Stimulated activated CD4-positive, alpha-beta T cell treated with anti-CD3 and anti-CD28 coated beads, Interleukin-15, amount 100 ng/mL, for 48 hours (primary cell): ENCODE measurements at places on chromosomes 1 and 21.

- no peak for DNase-seq
Observed at GRCh38 chr1:169692756-169693460, 18.5 kb downstream of the SELL start.

DNA sequence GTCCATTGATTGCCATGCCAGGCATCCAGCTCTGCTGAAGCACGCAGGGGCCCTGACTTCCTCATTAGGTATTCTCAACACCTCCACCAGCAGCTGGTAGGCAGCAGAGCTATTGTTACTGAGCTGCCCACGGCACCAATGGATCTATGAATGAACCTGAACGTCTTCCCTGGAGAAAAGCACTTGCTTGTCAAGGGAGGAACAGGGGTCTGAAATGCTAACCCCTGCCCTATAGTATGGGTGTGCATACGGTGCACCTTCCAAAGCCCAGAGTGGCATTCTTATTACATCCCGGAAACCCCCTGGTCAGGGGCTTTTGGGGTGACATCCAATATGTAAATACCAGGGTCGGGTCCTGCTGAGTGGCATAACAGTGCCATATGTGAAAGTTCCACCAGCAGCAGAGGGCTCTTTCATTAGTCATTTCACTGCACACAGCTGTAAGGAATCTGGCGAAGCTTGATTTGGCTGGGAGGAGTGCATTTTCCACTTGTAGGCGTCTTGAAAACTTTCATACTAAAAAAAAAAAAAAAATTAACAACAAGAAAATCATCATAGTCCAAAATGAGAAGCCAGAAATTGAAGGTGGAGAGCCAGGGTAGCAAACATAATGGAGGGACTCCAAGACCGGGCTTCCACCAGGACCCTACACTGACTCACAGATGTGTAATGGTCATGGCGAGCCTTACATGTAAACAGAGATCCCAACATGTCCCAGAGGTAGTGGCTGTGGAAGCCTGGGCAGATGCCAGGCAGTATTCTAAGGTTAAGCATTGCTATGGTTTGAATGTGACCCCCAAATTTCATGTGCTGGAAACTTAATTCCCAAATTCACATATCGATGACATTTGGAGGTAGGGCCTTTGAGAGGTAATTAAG is 58.8 kb upstream of the PRDX6 start:
- DNase-seq = no peak

DNA sequence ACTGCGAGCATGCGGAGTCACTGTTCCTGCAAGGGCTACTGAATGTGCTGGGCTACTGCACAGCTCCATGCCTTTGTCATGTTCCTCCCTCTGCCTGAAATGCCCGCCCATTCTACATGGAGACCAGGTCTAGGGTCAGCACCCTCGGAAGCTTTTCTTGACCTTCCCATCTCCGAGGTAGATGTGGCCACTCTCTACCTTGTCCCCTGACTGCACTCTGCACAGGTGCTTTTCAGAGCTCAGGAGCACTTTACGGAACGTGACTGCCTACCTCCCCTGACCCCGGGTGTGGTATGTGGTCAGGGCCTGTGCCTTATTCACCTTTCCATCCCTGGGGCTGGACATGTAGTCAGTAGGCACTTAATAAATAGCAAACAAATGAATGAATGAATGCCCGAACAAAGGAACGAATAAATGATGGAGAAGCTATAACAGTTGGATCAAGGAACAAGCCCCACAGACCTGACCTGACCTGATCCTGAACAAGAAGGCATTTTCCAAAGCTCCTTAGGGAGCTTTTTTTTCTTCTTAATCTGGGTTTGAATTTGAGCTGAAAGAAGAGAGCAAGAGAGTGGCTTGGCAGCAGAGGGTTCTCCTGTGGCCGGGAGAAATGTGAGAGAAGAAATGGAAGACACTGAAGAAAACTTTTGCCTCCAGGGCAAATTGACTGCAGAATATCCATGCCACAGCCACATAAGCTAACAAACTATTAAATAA is 7.9 kb downstream of the RD3 start:
- DNase-seq = no peak

DNA sequence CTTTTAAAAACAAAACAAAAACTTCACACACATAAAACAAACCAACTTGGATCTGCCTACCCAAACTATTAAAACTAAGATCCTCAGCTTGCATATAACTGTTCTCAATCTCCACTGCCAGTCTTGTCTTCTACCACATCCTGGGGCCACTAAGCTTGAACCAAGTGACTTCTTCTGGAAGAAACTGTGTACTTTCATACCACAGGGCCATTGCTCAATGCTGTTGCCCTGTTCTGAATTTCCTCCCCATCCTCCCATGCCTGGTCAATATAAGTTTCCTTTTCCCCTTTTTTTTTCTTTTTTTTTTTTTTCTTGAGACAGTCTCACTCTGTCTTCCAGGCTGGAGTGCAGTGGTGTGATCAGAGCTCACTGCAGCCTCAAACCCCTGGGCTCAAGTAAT is 109.9 kb downstream of the KIAA0319L start:
- no peak for DNase-seq

DNA sequence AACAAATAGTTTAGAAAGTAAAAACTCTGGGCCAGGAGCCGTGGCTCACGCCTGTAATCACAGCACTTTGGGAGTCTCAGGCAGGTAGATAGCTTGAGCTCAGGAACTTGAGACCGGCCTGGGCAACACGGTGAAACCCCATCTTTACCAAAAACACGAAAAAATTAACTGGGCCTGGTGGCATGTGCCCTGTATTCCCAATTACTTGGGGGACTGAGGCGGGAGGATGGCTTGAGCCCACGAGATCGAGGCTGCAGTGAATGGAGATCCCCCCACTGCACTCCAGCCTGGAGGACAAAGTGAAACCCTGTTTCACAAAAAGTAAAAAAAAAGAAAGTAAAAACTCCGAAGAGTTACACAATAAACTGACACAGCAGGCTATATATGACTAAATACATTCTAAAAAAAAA is 10.6 kb downstream of the CEP170 start:
- DNase-seq = no peak

GRCh38 chr1:226479474-226479873 is 69.1 kb upstream of the STUM start:
- no peak for DNase-seq

DNA sequence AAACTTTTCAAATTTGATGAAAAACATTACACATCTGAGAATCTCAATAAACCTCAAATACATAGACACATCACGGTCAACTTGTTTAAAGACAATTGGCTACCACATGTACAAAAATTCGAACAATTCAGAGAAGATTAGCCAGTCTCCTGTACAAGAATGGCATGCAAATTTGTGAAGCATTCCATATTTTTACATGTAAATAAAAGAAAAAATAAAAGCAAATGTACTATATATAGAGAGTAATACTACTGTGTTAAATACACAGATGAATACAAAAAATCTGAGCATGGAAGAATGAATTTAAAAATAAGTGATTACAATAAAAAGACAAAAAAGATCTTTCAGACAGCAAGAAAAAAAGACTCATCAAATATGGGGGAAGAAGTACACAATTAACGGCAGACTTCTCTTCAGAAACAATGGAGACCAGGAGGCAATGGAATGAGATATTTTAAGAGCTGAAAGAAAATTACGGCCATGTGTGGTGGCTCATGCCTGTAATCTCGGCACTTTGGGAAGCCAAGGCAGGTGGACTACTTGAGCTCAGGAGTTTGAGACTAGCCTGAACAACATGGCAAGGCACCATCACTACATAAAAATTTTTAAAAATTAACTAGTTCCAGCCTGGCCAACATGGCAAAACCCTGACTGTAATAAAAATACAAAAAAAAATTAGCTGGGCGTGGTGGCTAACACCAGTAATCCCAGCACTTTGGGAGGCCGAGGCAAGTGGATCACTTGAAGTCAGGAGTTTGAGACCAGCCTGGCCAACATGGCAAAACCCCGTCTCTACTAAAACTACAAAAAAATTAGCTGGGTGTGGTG is 23.2 kb downstream of the HAX1 start:
- no peak for DNase-seq

- DNase-seq = no peak
Observed at GRCh38 chr1:200676829-200677228, 7.1 kb upstream of the DDX59 start.

DNA sequence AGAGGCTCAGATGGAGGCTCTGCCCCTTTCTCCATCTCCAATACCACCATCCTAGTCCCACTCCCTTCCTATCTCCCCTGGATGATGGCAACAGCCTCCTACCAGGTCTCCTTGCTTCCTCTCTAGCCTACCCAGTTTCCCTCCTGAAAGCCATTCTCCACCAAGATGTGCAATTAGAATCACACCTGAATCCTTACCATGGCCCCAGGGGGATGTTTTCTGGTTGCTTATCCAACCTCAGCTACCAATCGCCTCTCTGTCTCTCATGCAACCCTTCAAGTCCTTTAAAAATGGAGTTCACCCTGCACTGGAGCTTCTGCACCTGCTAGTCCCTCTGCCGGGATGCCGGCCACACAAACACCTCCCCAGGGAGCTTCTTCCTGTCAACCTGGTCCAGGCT is 2.9 kb downstream of the RCAN1 start:
- no peak for DNase-seq

DNA sequence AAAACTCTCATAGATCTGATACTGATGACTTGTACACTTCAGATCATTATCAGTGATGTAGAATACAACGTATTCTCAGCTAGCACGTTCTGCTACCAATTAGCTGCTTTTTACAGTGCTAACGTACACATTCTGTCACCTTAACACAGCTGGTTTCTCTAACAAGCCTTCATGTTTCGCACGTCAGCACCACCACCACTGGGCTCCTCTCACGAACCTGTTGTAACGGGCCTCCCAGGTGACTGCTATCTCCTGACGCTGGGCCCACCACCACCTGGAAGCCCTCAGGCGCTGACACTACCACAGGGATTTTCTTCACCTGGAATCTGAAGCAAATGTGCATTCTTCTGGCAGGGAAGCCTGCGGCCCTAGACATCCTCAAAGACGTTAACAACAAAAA is 19.8 kb downstream of the TOMM20 start:
- no peak for DNase-seq

DNA sequence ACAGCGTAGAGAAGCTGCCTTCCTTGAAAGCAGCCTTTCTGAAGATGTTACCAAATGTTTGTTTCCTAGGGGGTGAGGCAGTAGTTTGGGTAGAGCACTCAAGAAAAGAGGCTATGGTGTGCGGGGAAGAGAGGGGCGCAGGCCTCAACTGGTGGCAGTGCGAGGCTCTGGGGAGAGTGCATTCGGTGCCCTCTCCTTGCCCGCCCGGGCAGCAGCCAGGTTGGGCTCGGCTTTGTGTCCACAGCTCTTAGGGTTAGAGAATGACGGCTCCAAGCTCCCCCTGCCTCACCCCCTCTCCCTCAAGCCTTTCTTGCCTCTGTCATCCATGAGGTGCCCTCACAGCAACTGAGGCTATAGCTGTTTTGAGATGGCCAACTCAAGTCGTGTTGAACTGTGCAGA is 899 bp upstream of the SLFNL1 start:
- no peak for DNase-seq

DNA sequence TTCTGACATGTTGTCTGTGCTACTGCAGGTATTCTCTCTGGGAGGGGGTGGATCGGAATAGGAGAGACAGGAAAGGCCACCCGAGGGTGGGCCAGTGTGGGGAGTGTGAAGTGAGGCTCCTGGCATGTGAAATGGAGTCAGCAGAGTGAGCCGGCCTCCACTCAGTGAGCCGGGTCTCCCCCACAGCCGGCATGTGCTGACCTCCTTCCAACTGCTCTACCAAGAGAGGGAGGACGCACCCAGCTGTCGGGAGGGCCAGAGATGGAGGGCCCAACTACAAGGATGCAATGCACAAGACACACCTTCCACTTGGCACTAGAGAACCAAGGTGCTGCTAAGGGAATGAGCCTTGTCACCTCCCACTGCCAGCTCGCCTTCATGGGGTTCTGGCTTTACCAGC is 28.2 kb upstream of the CLSTN1 start:
- no peak for DNase-seq

DNA sequence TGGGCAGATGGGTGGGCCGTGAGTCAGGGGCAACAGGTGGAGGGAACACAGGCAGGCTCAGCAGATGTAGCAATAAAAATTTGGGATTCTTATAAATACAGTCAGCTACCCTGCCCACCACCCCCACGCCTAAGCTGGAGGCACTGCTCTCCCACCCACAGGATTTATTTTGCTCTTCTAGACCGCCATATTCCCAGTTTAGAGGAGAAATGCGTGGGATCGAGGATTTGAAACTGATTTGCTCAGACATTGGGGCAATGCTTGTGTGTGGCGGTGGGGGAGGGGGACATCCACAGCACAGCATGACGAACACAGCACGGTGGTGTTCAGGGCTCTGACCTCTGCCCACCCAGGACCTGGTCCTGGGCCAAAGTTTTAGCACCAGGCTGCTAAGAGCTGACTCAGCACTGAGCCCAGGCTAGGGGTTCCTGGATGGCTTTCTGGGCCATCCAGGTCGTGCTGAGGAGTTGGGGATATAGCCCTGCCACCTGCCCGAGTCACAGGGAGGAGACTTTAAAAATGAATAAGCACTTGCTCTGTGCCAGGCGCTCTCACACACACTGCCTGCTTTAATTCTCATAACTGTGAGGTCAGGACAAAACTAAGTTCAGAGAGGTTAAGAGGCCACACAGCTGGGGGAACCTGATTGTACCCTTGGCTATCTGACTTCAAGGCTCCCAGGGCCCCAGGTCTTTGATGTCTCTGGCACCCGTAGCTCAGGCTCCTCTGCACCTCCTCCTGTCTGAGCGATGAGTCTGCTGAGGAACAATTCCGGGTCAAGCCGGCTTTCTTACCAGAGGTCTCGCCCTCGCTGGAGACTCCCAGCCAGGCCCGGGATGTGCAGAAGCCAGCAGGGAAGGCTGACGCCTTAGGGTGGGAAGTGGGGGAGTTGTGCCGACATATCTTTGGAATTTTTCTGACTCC is 29.4 kb upstream of the CSF1 start:
- no peak for DNase-seq

DNA sequence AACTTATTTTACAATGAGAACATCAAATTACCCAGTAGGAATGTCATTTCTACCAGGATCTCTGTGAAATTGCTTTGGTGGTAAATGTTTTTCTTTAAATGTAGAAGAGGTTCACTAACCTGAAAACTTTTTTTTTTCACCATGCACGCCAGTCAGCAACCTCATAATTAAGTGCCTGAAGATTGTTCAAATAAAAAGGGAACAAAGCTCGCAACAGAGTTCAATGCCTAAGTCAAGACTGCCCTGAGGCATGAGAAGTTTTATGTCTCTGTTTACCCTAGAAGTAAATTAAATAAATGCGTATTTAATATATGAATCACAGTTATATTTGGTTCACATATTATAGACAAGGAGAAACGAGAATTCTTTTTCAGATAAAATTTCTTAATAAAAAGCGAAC is 13.8 kb upstream of the SYDE2 start:
- DNase-seq = no peak

- DNase-seq = no peak
Observed at GRCh38 chr21:44337449-44337848, 1.7 kb downstream of the CFAP410 start.
